ENCODE measurements at places on chromosomes 11 and 22. TPM values are rescaled to one million over a fixed set of nuclear protein-coding genes. Genes with fewer than 3 reads are reported as not detected.

GRCh38 chr11:121466063-121466794 lies 13.5 kb upstream of the SORL1-AS1 start:
- DNase-seq, result no peak

DNA sequence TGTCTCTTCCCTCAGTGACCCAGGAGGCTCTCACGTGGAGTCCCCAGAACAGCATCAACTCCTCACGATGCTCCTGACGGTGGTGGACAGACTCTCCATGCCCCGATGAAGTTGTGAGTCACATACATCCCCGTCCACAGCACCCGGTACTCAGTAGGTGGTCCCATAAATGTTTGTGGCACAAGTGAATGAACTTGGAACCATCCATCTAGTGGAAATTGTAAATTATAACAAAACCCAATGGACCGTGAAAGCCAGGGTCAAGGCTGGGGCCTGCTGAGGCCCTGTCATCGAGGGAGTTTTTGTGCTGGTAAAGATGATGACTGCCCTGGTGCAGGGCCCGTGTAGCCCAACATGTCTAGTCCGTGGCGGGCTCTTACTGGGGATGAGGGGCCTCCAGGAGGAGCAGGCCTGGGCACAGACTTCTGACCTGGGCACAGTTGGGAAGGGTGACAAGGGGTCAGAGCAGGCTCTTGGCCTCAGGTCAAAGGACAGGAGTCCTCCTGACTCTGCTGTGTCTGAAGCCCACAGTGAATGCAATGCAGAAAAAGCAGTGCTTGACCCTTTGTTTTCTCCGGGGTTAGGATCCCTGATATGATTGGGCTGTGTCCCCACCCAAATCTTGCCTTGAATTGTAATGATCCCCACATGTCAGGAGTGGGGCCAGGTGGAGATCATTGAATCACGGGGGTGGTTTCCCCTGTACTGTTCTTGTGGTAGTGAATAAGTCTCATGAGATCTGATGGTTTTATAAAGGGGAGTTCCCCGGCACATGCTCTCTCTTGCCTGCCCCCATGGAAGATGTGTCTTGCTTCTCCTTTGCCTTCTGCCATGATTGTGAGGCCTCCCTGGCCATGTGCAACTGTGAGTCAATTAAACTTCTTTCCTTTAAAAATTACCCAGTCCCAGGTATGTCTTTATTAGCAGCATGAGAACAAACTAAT lies 20.0 kb upstream of the SMIM38 start:
- DNase-seq, result no peak

DNA sequence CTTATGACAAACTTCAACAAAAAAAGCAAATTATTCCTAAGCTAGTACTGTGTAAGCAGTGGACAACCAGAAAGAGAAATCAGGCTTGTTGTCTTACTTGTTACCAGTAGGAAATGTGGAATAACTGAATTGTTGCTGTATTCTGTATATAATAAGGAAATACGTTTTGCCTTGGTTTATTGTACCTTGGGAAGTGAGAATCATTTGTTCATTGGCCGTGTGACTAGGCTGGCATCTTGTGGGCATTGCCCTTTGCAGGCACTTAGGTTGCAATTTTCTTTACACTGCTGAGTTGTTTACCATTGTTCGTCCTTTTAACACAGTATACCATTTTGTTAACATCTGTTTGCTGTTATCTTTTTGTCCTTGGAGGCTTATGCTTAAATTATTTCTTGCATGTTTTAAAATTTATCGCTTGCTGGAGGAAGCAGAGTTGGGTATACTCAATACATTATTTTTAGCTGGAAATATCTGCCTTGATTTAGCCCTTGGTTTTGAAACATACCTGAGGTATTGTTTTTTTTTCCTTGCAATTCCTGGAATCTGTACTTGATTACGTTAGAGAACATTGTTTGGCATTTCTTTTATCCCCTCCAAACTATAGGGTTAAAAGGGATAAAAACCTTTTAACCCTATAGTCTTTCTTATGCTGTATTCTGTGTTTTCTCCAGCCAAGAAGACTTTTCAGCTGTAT lies 109.3 kb downstream of the DDX10 start:
- DNase-seq, result no peak

TSPAN32 gene
- 3.0 TPM for polyA plus RNA-seq

DNA sequence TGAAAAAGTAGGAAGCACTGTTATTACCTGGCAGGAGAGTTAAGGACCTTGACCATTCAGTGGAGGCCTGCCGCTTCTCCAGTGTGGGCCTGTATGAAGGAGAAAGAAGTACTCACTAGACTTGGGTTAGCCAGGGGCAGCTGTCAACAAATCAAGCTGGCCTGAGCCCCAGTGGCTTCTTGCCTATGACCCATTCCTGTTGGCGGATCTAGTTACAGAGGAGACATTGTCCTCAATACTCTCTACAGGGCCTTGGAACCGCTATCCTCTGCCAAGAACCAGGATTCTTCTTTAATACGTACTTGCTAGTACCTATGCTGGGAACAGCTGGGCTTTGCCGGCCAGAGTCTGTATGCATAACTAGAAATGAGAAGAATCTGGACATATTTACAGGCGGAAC lies 68.1 kb downstream of the ALX4 start:
- DNase-seq, result no peak

- DNase-seq, result no peak
These were observed 12.6 kb upstream of the UCP2 start for GRCh38 chr11:73995247-73995646.

ABTB2 gene
- polyA plus RNA-seq, result 8.3 TPM

DNA sequence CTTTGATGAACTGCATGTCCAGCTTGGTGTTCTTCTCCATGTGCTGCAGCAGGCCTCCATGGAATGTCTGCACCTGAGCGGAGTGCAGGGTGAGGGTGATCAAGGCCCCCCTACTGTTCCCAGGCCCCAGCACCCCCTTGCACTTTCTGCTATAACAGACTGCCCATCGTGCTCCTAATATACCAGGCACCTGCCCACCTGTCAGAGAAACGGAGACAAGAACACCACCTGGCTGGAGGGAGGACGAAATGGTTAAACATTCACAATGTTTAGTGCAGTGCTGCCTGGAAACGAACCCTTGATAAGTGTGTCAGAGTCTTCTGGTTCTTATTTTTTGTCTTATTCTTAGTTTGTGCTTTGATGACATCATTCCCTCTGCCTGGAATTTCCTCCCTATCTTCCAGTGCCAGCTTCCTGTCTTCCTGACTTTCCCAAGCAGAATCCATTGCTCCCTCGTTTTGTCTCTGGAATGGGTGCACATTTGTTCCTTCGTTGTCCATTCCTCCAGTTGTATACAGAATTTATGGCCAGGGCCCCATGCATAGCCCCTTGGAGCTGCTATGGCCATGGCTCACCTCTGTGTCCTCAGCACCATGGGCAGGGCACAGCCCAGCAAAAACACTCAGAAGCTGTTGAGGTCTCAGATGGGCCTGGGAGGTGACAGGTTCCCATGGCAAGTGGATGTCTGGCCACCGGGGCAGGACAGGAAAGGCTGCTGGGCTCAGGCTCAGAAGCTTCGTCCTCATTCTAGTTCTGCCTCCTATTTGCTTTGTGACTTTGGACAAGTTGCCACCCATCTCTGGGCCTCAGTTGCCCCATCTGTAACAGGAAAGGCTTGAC lies 11.9 kb downstream of the BAIAP2L2 start:
- DNase-seq, result no peak

DNA sequence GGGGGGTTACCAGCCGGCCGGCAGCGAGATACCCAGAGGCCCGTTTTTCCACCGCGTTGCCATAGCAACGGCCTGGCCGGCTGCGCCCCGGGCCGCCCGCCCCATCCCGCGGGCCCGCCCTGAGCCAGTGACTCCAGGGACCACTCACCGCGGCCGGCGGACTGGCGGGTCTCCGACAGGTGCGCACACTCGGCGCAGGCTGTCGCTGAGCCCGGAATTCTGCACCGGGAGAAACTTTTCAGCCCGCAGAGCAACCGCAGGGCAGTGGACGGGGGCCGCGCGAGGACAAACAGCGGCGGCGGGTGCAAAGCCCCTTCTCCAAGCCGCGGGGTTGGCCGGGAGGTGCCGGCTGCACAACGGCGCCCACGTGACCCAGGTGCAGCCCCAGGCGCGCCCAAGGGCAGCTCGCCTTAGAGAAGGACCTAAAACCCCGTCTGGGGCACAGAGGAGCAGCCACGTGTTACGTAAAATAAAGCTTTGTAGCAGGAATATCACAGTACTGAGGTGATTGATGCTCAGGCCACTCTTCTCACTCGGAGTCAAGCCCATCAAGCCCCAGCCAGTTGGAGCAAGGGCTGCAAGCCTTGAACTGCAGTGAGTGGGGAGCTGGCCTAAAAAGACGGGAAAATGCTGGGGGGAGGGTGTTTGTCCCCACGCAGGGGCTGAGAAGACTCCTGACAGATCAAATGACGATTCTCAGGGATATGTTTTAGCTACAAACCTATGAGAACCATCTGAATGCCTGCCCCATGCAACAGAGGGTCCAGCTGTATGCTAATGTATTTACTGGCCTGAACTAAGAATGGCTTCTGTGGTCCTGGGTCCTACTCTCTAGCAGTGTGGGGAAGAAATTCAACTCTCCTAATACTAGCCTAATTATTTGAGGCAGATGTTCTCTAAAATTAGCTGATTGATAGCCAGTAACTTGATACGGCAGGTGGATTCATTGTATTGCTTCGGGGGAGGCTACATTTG lies at the start of gene STK33:
Gene STK33 (minus strand): TSS at position 294 of the 975 bp plus-strand sequence. CDS start 119,323 bp downstream, outside the sequence.
- DNase-seq, result no peak

- no peak for DNase-seq
These were observed 124.6 kb downstream of the PHF21B start for GRCh38 chr22:44884968-44885805.

DNA sequence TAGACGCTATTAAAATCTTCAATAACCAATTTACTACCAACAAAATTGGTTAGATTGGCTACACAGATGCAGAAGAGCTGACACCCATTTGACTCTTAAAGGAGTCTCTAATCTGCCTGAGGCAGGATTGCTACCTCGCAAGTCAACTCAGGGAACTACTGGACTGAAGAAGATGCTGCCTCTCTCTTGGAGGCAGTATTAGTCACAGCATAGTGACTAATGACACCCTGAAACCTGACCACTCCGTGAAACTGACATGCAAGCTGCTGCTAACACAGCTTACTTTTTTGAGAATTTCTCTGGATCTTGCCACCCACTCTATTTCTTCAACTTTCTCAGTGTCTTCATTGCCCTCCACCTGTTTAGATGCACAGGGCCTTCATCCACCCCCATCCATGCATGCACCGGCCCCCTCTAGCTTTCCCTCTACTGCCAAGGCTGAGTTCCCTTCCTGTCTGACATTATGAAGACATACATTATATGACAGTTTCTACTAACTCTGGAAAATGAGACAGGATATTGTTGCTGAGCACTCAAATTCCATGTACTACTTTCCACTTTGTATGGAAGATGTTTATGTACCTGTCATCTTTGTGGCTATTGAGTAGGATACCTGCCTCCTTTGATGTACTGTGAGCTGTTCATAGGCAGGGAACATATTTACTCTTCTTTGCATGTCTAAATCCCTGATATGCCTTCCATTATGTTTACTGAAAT lies 183.2 kb downstream of the MSANTD4 start:
- DNase-seq, result no peak

TMEM191C gene
- 0.51 TPM for polyA plus RNA-seq

DNA sequence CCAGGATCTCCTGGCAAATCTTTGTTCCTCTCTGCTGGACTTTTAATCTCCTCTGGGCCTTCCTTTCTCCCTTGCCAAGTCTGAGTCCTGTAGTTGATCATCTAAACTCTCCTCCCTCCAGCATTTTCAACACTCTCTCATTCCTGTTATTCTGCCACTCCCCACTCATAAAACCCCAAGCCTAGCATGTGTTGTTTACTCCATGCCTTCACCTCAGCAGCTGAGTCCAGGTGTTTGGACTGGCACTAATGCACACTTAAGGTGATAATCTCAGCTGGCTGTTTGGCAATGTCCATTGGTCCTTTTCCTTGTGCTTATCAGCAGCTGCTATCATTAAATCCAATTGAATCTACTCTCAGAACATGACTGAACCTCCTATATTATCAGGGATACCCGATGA lies 876.8 kb upstream of the TENM4 start:
- no peak for DNase-seq

DNA sequence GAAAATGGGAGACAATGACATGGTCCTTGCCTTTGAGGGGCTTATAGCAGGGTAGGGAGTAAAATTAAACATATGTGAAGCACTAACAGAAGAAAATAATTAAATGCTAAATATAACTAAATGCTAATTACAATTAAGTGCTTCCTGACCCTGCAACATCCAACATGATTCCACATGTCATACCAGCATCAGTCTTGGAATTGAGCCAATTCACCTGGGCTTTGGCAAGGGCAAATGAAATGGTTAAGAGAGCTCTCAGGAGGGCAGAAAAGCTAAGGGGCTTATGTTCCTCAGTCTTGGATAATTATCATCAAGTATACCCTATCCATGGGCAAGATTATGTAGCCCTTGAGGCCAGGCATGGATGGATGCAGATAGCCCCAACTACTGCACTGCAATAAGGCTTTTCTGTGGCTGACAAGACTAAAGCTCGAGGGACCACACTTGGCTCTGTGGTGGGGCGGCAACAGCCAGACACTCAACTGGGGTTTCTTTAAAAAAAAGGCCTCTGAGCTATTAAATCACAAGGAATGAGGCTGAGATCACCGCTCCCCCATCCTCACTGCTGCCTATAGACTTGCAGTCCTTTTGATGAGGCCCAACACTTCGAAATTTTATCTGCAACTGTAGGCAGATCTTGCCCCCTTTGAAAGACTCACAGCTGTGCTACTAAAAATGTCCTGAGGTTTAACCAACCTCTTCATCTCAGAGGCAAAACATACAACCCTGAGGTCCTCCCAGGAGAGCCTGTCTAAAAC lies 39.0 kb downstream of the IL18BP start:
- DNase-seq, result no peak

USP2 gene
- polyA plus RNA-seq, result 62.9 TPM

DNA sequence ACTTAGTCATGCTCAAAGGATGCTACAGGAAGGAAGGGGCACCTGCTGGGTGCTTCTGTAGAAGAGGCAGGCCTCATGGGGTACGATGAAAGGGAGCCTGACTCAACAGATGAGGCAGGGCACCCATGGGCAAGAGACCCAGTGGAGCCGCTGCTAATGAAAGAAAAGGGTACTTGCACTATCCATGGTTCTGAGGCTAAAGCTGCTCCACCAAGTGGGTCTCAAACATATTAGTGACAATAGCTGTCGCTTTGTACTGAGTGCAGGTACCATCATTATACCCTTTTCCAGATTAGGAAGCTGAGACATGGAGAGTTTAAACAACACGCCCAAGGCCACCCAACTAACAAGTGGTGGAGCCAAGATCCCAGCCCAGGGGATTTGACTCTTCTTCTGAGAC lies 127.5 kb upstream of the SERPIND1 start:
- no peak for DNase-seq
